ENCODE measurements at places on chromosomes 1 and 21.

- DNase-seq: peak; percentile 20
Observed at GRCh38 chr1:11071463-11072215, 11.8 kb upstream of the SRM start.

- DNase-seq: no peak
Observed at GRCh38 chr21:42820616-42821465, 58.5 kb downstream of the WDR4 start.

DNA sequence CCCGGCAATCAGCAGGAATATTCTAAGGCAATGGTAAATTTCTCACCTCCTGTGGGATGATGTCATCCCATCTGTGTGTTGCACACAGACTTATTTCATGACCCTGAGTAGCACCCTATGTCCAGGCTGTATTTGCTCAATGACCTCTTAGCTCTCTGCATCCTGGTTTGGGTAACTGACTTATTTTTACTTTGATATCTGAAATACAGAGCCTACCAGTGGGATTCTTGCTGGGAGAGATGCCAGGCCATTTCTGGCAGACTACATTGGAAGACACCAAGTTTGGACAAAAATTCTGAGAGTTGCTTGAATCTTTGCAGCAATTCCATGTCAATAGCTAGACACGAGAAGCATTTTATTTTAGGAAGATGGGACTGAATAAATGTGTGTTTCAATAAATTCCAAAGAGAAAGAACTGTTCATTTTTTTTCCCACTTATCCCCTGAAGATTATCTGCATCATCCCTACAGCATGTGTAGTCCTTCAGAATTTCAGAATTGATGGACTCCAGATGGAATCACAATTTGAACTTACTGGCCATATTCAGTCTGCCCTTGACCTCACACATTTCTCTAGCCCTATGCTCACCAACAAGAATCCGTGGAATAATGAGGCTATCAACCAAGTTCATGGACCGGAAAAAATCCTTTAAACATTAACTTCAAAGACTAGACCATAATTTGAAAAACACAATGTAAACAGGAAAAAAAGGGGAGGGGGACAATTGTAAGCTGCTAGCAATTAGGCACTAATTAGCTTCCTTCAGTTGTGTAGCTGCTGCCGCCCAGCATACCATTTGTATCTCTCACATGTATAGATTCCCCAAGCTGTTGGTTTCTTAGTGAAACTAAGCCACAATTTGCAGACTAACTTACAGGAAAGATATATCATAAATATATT, 226.5 kb downstream of the HMCN1 start:
- DNase-seq: no peak

DNA sequence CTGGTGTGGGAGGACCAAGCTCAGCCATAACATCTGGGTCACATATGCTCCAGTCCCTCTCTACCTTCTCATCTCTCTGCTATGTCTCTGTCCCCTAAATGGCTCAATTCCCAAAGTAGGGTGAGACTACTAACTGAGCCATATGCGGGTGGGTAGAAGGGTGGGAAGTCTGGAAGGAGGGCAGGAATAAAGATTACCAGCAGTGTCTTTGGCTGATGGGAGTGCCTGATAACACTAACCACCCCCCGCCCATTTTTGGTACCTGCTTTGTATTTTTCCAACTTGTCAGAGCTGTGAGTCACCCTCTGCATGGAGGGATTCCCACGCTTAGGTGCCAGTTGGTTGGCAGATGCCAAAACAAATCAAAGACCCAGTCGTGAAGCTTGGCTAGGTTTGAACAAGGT, 14.9 kb upstream of the SSBP3 start:
- DNase-seq: no peak

- no peak for DNase-seq
Observed at GRCh38 chr1:246155923-246156322, 351.2 kb downstream of the SMYD3 start.

- DNase-seq: no peak
Observed at GRCh38 chr1:51661081-51661518, 44.2 kb downstream of the OSBPL9 start.

- no peak for DNase-seq
Observed at GRCh38 chr1:221241157-221241556, 361.9 kb downstream of the HLX start.

GRCh38 chr1:205191622-205192021, 19.9 kb downstream of the DSTYK start:
- DNase-seq: no peak

- DNase-seq: no peak
Observed at GRCh38 chr1:91776068-91776794, 109.7 kb downstream of the TGFBR3 start.

- DNase-seq: no peak
Observed at GRCh38 chr1:212794561-212795014, 2.9 kb downstream of the TATDN3 start.

GRCh38 chr21:34189506-34189905, 116.1 kb downstream of the MRPS6 start:
- DNase-seq: no peak

DNA sequence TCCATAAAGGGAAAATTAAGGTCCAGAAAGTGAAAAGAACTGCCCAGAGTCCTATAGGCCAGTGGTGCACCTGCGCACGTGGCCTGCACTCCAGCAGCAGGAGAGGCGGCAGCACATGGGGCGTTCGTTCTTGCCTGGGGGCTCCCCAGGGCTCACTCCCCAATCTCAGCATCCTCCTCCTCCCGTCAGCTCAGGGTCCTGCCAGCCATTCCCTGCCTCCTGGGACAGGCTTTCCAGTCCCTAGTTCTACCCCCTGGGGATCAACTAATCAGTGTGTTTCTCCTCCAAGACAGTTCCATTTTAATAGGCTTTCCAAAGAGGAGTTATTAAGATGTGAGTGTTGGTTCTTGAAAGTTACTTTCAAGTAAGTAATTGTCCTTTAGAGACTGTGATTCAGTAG, 1.2 kb upstream of the A3GALT2 start:
- no peak for DNase-seq

GRCh38 chr1:169119405-169119804, 12.9 kb downstream of the ATP1B1 start:
- DNase-seq: no peak

- no peak for DNase-seq
Observed at GRCh38 chr1:182181167-182181572, 119.7 kb upstream of the ZNF648 start.

DNA sequence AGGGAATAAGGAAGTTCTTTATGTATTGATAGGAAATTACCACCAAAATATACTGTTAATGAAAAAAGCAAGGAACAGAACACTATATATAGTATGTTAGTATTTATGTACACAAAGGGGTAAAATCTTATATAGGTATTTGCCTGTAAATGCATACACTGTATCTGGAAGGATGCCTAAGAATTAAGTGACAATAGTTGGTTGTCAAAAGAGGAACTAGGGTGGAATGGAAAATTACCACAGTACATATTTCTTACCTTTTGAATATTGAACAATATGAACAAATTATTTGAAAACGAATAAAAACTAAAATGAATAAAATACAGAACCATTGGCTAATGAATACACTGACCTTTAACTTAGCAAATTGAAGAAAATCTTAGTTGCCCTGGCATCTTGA, 13.6 kb downstream of the ARPC5 start:
- no peak for DNase-seq

GRCh38 chr21:42088658-42089057, 17.5 kb downstream of the UMODL1 start:
- DNase-seq: no peak

DNA sequence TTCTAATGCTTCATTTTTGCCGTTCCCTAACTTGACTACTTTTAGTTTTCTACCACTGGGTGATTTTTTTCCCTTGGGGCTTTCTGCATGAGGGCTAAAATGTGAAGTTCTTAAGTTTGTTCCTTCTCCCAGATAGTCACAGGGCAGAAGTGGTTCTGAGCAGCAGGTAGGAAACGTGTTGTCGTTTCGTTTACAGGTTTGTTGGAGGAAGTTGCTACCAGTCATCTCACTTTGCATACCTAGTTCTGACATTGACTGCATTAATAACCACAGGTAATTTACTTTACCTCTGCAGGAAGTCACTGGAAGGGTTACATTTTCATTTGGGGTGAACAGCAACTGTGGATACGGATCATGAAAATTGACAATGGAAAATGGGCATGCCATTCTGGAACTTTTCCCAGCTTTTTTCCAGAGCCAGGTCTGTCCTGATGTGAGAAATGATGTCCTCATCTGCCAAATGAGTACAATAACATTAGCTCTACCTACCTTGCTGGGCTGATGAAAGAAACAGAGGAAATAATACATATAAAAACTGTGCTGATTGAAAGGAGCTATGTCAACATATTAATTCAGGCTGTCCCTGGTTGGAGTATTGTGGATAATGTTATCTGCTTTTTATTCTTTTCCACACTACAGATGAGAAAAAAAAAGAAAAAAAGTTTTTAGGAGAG, 94.2 kb downstream of the DISC1 start:
- no peak for DNase-seq

- DNase-seq: no peak
Observed at GRCh38 chr1:1225238-1225845, 6.5 kb downstream of the SDF4 start.

DNA sequence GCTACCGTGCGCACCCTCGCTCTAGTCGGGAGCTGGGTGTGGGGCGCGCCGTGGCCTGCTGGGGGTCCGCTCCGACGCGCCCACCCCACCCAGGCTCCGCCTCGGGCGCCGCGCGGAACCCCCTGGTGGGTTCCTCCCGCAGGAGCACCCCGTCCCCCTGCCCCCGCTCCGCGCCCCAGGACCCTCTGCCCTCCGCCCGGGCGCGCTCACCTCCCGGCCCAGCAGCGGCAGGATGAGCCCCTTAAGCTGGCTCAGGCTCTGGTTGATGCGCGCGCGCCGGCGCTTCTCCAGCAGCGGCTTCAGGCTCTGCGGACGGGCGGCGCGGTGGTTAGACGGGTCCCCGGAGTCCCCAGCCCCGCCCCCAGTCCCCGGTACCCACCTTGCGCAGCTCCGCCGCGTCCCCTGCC, 319 bp downstream of the HES2 start:
- DNase-seq: no peak

DNA sequence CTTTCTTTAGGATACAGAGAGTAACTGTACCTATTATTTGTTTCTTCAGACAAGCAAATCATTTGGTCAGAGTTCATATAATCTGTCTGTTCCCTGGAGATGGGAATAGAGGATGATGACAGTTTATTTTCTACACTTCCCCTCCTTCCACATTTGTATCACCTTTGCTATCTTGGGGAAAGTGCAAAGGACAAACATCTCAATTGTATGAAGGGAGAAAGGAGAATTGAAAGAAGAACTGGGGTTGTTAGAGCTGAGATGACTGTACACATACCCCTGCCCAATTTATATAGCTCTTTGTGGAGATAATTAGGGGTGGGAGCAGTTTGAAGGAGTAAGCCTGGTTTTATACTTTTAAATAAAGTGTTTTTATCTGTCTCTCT, 14.0 kb downstream of the POLR3GL start:
- no peak for DNase-seq

DNA sequence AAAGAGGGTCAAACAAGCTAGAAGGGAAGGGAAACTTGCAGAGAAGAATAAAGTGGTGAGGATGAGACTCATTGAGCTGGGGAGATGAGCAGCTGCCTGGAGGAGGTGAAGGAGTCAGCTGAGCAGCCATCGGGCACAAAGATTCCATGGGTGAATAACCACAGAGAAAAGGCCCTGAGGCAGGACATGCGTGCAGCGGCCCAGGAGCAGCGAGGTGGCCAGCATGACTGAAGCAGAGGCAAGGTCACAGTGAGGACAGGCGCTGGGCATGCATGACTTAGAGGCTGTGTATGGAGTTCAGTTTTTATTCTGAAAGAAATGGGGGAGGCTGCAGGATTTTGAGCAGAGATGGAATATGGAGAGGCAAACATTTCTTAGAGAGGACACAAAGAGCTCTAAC, 24.9 kb downstream of the OLFML2B start:
- DNase-seq: no peak

GRCh38 chr21:14582934-14583628, 37.0 kb upstream of the SAMSN1 start:
- DNase-seq: no peak

GRCh38 chr1:214331827-214332423, 51.0 kb downstream of the SMYD2 start:
- DNase-seq: peak; percentile 46

DNA sequence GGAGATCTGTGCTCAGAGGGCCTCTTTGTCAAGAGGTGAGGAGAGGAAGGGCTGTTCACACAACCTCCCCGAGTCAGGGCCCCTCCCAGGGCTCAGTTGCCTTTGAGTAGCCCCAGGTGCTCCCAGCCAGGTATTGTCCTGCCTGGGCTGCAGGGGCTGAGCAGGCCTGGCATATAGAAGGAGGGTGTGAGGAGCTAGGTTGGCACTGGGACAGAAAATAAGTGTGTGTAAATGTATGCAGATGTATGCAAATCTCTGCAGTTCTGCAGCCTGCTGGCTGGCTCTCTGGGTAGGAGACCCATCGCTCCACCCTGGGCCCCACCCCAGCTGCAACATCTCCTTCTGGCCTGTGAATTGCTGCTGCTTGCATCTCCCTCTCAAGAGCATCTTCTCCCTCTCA, 52.4 kb downstream of the NAV1 start:
- DNase-seq: no peak

DNA sequence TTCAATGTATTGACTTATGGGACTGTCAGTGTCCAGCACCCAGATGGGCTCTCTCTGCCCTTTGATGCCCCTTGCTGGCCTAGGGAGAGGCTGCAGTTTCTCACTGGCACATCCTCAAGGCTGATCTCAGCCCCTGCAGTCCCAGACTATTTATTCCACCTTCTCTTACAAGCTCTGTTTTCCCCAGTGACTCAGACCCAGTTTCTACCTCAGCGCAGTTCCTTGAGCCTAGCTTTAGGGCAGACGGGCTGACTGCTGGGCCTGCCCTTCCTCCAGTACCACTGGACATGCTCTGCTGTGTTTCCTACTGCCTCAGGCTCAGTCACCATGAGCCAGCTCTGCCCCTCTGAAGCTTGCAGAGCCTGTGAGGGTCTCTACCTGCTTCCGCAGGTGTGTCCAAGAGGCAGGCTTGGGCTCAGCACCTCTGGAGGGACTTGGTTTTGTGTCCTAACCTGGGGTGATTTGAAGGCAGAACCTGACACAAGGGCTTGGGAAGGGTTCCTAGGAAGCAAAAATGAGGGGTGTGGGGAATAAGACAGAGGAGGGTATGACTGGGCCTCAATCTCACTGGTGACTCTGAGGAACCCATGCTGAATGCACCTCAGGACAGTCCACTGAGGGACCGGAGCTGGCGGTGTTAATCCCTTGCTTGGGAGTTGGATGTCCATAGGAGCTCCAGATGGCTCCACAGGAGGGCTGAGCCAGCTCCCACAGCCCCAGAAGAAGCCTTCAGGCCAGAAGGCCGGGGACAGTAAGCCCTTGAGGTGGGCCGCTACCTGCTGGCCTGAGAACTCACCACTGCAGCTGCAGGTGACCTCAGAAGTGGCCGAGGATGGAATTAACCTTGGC, 689.9 kb downstream of the MATN1 start:
- no peak for DNase-seq
